Muscle of back (tissue), 13 donors: ENCODE measurements at places on chromosomes 6 and 20.

GRCh38 chr6:66522864-66523263, 815.8 kb upstream of the EYS start:
- no peak for DNase-seq

DNA sequence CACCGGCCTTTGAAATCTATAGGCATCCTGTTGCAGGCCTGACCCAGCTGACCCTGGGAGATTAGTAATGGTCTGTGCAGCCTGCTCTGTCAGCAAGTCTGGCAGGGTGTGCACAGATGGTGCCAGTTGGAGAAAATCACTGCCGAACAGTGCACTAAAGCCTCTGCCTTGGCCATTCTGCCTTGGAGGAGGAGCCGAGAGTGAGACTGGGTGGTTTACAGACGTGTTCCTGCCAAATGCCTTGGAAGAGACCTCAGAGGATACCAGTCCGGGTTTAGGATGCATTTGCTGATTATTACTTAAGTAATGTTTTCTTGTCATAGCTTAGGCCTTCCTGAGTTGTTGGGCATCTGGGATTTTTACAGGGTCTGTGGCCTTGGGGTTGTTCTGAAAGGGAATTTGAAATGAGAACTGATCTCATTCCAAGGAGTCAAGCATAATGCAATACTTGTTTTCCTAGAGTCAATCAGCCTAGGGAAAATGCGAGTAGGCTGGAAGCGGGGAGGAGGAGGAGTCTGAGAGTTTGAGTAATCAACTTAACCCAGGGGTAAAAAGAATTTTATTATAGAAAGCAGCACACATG, 292.1 kb downstream of the SOX4 start:
- peak; percentile 78 for DNase-seq

- DNase-seq = no peak
These were observed 249.2 kb upstream of the MARCKS start for GRCh38 chr6:113607821-113608545.

DNA sequence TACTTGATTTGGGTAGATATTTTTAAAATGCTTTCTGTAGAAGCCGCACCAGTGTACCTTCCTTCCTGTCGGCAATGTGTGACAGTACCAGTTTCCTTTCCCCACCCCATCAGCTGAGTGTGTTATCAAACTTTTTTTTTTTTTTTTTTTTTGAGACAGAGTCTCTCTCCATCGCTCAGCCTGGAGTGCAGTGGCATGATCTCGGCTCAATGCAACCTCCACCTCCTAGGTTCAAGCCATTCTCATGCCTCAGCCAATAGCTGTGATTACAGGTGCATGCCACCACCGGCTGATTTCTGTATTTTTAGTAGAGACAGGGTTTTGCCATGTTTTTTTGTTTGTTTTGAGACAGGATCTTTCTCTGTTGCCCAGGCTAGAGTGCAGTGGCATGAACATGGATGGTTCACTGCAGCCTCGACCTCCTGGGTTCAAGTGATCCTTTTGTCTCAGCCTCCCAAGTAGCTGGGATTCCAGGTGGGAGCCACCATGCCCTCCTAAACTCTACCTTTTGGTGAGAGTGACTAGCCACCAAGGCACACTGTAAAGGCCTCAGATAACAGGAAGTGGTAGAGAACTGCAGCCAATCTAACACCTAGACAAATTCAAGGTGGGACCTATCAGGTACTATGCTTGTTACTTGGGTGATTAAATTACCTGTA, 26.5 kb upstream of the ZBTB22 start:
- no peak for DNase-seq

DNA sequence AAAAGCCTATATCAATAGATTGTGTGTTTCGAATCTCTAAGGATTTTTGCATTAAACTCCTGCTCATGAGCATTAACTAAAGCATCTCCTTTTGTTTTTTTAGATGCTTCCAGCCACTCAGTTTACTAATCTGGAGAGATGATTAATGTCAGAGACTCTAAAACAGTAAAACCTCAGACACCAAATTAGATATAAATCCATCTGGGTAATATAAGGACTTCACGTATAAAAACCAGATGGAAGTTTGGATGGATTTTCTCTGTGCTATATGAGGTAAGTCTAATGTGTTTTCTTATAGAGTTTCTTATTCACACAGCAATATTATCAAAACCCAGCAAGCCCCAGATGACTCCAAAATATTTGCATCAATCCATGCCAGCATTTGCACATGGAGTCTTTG, 137.2 kb downstream of the SYNE1 start:
- DNase-seq = peak; percentile 1

DNA sequence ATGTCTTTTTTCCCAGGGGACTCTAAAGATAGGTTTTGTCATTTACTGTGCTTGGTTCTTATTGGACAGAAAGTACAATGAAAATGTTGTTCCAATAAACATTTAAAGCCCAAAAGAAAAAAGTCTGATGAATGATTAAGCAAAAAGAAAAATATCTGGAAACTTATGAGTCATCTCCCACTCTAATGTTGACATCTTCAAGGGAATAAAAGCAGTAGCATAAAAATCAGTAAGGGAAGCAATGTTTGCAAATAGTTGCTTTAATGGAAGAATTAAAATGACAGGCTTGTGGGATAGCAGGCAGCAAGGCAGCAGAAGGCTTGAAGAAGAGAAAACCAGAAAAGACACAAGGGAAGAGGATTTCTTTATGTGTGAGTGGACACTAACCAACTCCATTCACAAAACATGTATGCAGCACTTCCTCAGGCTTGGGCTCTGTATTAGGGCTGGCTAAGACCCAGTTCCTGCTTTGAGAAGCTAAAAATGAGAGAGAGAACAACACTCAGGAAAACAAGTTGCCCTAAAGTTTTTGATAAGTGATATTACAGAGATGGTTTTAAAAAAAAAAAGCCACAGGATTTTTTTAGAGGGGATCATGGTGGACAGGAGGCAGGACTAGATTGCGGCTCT, 263.2 kb upstream of the NT5E start:
- DNase-seq = peak; percentile 43

GRCh38 chr6:164856138-164856537, 453.3 kb downstream of the C6orf118 start:
- no peak for DNase-seq
